ENCODE measurements at places on chromosomes 13 and 19.

- no peak for DNase-seq
Measured at GRCh38 chr19:38944981-38945506, 14.3 kb downstream of the MRPS12 start.

DNA sequence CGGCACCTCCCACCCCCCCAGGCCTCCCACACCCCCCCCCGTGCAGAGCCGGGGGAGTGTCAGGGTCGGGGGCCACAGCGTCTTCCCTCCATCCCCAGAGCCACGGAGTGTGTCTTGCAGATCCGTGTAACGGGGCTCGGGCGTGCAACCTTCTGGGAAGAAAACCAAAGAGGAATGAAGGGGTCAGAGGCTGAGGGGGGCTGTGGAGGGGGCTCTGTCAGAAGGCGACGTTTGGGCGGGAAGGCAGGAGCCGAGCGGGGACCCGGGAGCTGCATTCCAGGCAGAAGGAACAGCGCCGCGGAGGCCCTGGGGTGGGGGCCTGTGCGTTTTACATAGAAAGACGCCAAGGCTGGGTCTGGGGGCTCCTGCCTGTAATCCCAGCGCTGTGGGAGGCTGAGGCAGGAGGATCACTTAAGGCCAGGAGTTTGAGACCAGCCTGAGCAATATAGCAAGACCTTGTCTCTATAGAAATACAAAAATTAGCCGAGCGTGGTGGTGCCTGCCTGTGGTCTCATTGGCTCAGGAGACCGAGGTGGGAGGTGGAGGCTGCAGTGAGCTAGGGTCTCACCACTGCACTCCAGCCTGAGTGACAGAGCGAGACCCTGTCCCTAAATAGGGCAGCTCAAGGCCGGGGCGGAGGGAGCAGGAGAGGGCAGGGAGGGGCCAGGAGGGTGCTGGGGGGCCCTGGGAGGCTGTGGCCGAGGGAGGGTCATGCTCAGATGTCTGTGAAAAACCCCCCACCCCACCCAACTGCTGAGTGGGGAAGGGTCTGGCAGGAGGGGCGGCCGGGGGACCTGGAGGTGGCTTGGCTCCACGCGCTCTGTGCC lies 27.8 kb downstream of the ARID3A start:
- DNase-seq: no peak

DNA sequence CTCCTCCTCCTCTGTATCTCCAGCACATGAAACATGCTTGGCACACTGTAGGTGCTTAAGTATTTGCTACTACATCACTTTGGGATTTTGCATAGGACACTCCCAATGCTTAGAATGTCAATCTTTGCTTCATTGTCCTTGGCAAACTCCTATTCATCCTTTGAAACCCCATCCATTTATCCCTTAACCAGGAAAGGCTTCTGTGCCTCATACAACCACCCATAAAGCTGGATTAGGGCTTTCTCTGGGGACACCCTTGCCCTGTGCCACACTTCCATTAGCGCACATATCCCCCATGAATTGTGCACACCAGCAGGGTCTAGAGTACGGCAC lies 5.8 kb upstream of the EPS8L1 start:
- no peak for DNase-seq

GRCh38 chr13:110380359-110381028 lies 73.4 kb downstream of the COL4A2 start:
- DNase-seq: no peak

DNA sequence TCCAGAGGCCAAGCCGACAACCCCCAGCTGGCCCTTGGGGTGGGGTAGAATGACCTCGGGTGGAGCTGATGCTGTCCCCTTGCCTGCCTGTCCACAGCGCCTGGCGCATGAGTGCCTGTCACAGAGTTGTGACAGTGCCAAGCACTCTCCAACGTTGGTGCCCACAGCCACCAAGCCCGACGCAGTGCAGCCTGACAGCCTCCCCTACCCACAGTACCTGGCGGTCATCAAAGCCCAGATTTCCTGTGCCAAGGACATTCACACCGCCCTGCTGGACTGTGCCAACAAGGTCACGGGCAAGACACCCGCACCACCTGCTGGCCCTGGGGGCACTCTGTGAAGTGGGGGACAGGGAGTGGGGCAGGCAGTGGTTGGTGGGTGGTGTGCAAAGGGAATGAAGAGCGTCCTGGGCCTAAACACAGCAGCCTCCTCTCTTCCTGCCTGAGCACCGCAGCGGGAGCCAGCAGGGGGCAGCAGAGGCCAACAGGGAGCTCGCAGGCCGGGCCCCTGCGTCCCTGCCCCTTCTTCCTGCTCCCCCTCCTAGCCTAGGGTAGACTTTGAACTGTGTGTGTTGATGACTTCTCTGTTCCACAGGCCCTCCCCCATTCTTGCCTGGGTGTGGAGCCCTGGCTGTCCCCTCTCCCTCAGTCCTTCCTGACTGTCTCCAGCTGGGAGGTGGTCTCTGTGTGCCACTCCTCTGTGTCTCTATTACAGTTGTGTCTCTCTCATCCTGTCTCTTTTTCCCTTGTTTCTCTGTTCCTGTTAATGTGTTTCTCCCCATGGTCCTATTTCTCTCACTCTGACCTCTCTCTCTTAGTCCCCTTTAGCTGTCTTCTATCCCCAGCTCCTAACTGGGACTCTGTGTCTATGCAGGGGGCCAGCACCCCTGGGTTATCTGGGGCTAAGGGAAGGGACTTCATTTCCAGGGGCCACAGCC lies 6.5 kb downstream of the MED29 start:
- DNase-seq: peak; percentile 67

- no peak for DNase-seq
Measured at GRCh38 chr19:46015687-46016425, 7.0 kb downstream of the PGLYRP1 start.

GRCh38 chr19:11887234-11887610 lies 360 bp upstream of the ZNF69 start:
- DNase-seq: no peak

DNA sequence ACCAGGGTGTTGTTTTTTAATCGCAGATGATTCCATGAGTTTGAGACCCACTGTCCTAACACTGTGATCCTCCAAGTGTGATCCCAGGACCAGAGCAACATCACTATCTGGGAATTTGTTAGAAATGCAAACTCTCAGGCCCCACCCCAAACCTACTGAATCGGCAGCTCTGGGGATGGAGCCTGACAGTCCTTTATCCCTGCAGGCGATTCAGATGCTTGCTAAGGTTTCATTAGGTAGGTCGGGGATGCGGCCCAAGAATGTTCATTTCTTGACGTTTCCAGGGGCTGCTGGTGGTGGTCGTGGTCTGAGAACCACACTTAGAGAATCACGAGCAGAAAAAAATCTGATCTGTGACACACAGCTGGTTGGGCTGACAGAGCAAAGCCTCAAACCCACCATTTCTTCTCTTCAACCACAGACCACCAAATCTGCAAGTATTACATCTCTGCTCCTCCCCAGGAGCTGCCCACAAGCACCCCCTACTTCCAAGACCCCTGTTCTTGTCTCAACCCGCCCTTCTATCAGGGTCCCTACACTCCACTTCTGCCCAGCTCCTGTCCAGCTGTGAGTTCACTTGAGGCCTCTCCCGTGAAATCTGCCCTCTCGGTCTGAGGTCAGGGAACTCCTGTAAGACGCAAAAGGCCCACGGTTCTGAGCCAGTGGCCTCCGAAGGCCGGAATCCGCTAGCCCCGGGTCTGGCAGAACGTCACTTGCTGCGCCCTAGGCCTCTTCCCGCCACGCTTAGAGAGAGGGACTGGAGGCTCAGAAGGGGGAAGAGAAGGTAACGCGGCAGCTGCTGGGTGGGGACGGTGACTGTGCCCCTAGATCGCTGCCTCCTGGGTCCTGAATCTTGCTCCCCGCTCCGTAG lies 1.1 kb upstream of the FARP1 start:
- no peak for DNase-seq

DNA sequence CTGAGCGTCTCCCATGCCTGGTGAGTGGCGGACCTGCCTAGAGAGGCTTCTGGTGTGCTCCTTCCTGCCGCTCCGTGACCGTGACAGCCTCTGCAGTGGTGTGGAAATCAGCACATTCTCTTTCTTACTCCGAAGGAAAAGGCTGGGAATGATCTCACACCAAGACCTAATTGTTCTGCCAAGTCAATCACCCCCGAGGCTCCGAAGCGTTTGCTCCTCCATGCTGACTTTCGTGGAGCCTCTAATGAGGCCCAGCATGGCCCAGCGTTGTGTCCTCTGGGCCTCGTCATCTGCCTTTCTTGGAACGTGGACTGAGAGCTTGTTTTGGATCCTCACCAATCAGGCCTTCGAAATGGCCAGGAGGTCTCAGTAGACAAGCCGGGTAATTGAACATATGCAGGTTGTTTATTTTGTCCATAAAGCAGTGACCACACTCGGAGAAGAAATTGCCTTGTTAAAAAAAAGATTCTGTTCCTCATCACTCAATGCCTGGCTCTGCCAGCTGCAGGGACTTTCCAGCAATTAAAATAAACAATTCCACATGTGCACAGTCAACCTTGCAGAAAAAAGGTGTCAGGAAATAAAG lies 107.1 kb downstream of the UBL3 start:
- DNase-seq: no peak

GRCh38 chr19:52778811-52779210 lies 7.8 kb downstream of the ZNF600 start:
- DNase-seq: no peak

DNA sequence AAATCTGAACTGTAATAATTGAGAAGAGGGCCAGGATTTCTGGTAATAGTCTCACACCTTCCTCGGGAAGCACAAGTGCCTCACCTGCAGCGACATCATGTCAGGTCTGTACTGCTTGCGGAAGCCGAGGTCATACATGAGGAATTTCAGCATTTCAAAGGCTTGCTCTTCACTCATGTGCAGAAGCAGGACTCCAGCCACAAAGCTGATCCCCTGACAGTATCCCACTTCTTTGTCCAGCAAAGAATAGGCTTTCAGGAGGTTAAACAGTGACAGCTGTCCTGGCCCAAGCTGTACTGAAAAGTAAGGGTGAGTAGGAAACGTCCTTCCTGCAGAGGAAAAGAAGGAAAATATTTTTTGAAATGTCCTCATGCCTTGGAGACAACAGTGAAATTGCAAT lies 182.7 kb downstream of the TBC1D4 start:
- DNase-seq: no peak
